ENCODE measurements at places on chromosomes 6 and 20.

- DNase-seq, result no peak
Measured at GRCh38 chr6:139820210-139820609, 445.8 kb upstream of the CITED2 start.

DNA sequence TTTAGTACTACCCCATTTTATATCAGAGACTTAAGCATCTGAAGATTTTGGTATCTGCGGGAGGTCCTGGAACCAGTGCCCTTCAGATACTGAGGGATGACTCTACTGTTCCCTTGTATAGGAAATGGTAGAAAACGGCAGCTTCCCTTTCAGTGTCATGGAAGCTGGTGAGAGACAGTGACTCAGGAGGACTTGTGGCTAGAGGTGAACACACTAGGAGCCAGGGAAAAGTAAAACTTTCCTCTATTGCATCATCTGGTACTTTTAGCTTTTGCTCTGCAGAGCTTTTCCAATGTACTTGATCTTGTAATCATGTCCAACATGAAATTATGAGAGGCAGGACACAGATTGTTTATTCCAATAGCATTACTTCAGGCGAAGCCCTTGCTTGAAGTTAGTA lies 45.0 kb downstream of the RNF144B start:
- no peak for DNase-seq

DNA sequence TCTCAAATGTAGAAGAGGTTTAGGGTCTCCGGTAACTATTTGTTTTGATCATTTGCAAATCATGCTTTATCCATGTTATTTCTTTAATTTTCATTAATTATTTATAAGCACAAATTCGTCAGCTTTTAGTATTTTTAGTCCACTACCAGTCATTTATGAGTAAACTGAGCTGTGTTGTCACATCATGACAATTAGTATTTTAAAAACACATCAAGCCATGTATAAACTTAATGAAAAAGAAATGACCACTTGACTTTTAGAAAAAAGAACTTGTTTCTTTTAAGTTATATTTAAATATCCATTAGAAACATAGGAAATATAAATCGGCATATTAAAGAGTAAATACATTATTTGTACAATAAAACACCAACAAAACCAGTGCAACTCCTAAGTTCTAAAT lies 2.8 kb downstream of the NKX2-4 start:
- DNase-seq, result no peak

DNA sequence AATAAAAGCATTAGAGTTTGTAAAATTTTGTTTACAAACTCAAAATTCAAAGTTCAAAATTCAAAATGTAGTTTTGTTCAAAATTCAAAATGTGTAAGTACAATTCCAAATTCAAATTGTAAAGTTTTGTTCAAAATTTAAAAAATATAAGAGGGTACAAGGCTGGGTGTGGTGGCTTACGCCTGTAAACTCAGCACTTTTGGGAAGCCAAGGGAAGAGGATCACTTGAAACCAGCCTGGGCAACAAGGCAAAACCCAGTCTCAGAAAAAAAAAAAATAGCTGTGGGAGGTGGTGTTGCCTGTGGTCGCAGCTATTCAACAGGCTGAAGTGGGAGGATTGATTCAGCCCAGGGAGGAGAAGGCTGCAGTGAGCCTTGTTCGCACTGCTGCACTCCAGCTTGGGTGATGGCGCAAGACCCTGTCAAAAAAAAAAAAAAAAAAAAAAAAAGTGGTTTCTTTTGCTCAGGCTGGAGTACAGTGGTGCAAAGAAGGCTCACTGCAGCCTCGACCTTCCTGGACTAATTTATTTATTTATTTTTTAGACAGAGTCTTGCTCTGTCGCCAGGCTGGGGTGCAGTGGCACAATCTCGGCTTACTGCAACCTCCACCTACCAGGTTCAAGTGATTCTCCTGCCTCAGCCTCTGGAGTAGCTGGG lies 5.4 kb upstream of the ZBTB12 start:
- no peak for DNase-seq

DNA sequence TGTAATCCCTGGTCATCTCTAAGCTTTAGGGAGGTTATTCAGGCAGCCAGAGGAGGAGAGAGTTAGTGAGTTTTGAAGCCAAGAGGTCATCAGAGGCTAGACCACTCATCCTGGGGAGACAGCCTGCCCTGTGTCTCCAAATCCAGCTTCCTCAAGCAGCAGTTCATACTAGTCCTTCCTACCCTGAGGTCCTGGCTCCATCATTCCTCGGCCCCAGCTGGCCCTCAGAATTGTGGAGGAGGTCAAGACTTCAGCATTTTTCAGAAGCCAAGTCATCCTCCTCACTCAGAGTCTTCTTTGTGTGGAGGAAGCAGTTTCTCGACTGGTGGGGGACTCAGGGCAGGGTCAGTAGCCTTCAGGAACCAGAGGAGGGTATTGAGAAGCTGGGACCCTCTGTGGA lies 12.4 kb upstream of the KIAA1755 start:
- DNase-seq, result no peak

DNA sequence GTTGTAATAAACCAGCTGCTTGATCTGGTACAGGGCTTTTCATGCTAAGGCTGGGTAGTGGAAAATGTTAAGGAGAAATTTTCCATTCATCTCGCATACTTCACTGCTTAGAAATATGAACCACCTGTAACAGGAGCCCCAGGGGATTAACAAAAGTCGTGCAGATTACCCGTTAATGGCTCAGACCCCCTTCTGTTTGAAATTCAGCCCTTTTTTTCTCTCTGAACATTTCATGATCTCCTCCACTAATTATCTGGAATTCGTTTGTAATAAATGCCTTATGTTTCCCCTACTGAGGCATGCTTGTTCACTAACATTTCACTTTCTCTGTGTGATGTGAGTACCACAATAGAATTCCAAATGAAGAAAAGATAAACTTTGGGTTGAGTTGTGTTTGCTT lies 336.4 kb upstream of the HSF2 start:
- DNase-seq, result no peak

DNA sequence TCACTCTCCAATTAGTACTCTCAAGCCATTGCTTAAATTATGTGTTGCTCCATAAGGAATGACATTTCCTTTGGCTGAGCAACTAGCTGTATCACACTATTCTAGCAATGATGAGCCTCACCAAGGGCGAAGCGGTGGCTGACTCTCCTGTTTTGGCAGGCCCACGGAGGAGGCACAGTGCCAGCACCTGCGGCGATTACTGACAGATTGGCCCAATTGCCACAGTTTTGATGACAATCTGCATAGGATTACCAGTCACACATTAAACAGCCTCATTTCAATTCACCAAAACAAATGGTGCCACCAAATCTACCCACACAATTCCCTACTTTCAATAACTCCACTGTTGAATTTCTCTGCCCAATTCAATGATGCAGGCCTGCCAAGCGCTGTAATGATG lies 286.9 kb downstream of the PTPRK start:
- no peak for DNase-seq

DNA sequence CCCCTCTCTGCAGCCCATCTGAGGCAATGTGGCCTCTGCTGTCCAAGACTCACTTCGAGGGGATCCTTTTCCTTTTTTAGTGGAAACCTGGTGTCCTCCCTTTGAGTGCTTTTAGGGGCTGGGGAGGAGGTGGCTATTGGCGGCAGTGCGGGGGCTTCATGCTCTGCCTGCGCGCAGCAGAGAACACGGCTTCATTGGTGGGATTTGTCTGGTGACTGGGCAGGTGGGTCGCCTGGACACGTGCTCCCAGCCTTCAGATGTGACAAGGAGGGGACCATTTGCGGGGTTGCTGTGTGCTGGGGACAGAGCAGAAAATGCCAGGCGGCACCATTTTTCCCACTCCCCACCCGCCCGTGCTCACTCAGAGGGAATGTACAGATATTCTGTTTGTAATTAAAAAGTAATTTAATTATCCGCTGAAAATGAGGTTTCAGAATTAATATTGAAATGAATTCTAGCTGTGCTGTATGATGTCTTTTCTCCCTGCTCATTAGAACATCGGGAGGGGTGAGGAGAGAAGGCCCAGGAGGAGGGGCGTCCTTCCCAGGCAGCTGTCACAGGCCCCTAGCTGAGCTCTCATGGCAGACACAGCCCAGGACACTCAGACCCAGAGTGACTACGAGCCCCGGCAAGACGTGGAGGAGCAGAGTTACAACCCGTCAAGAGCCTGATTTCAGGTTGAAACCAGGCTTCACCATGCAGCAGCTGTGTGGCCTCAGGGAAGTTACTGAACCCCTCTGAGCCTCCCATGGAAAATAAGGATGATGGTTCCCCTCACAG lies 417.2 kb upstream of the SULF2 start:
- DNase-seq, result no peak

GRCh38 chr20:43717616-43717995 lies 9.2 kb downstream of the GTSF1L start:
- DNase-seq, result no peak

GRCh38 chr6:32830017-32830416 lies 8.5 kb downstream of the TAP2 start:
- DNase-seq, result no peak

- peak; percentile 8 for DNase-seq
Measured at GRCh38 chr20:10553326-10553984, 118.3 kb downstream of the SLX4IP start.

- no peak for DNase-seq
Measured at GRCh38 chr6:39530201-39530759, 194.9 kb downstream of the KIF6 start.

GRCh38 chr20:58408603-58409246 lies 19.7 kb downstream of the VAPB start:
- no peak for DNase-seq

- no peak for DNase-seq
Measured at GRCh38 chr6:170088582-170088955, 202.3 kb downstream of the DLL1 start.

GRCh38 chr6:1657116-1657770 lies 47.5 kb downstream of the FOXC1 start:
- DNase-seq, result no peak

GRCh38 chr20:45322952-45323383 lies 14.9 kb upstream of the MATN4 start:
- no peak for DNase-seq

- DNase-seq, result no peak
Measured at GRCh38 chr6:5706124-5707033, 300.3 kb downstream of the NRN1 start.

GRCh38 chr6:142026471-142026870 lies 106.3 kb upstream of the GJE1 start:
- DNase-seq, result no peak

DNA sequence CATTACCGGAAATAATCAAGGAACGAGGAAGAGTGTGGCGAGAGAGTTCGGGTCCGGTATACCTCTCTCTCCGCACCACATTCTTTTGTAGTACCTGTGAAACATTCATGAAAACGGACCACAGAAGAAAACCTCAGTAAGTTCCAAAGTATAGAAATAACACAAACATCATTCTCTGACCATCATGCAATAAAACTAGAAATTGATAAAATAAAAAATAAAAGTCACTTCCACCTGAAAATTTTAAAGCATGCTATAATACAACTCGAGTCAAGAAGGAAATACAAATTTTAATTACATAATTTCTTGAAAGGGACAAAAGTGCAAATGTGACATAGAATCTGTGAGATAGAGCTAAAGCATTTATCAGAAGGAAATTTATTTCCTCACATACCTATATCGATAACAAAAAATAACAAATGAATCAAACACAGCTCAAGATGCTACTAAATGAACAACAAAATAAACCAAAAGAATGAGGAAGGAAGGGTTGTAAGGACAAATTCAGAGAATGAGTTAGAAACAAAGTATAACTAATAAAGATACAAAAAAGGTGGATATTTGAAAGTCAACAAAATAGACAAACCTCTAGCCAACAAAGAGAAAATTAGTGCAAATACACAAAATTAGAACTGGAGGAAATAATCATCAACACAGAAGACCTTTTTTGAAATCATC lies 84.2 kb downstream of the TRIM27 start:
- no peak for DNase-seq

GRCh38 chr6:163014736-163015135 lies 287.0 kb downstream of the PACRG start:
- DNase-seq, result no peak

GRCh38 chr6:834866-835265 lies 141.9 kb upstream of the EXOC2 start:
- no peak for DNase-seq

- DNase-seq, result no peak
Measured at GRCh38 chr6:148677594-148678476, 69.0 kb upstream of the UST start.

DNA sequence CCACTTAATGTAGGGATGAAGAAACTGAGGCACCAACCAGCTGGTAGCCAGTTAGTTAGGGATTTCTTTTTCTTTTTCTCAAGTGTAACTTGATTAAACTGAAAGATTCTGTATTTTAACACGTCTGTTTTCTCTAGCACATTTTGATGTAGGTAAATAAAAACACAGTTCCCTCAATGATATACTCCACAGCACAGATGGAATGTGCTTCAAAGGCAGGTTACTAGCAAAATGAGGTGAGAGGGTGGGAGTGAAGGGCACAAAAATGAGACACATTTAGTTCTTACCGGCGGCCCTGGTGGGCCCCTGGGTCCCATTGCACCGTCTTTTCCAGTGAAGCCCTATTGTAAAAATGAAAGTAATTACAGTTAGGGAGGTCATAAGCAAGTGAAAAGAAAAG lies 108.9 kb downstream of the COL12A1 start:
- DNase-seq, result no peak

DNA sequence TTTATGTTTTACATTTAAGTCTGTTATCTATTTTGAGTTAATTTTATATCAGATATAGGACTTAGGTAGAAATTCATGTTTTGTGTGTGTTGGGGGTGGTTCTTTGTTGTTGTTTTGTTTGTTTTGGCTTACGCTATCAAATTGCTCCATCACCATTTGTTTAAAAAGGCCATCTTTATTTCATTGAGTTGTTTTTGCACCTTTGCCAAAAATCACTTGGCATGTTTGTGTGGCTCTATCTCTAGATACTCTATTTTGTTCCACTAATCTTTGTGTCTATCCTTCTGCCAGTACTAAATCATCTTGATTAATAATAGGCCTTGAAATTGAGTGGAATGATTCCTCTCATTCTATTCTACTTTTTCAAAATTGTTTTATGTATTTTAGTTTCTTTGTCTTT lies 7.4 kb downstream of the CYP39A1 start:
- DNase-seq, result no peak

DNA sequence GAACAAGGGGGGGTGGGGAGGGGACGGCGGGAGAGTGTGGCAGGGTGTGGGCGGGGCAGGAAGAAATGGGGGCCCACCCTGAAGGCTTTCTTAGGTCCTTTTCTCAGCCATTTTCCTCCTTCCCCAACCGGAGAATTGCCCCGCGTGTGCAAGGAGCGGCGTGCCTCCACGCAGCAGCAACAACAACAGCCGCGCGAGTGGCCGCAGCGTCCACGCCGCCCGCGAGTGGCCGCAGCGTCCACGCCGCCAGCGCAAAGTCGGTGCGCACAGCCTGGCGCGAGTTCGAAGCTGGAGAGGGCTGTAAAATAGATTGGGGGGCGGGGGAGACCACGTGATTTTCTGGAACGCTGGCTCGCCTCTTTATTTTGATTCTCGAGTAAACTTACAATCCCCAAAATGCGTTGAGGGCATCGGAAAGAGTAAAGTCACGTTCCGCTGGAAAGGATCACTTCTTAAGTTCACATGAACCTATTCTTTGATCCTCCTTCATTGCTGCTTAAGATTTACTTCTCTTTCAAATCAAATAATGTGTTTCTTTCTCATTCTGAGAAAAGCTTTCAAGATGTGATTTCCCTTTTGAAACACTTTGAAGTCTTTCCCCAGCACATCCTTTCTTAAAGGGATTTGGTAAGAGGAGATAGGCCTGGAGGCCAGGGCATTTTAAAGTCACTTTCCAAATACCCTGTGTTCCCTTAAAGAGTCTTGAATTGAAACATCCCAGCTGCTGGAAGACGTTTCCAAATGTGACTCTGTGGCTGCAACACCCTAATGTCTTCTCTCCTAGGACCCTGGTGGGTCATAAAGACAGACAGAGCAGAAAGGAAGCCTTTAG lies 66.7 kb upstream of the ZNF217 start:
- DNase-seq, result no peak
